ENCODE measurements at places on chromosomes 13 and 19.
A peak's percentile ranks its signal among the peaks of the same experiment; 100 is the strongest.

GRCh38 chr13:99376132-99376531, 68.9 kb upstream of the GPR183 start:
- DNase-seq, result no peak

- DNase-seq, result no peak
Observed at GRCh38 chr19:246551-246950, 44.7 kb downstream of the PLPP2 start.

GRCh38 chr13:101397742-101398141, 18.6 kb downstream of the NALCN start:
- DNase-seq, result no peak

GRCh38 chr13:51865838-51866237, 4.1 kb downstream of the CCDC70 start:
- DNase-seq, result no peak

- DNase-seq, result peak; percentile 18
Observed at GRCh38 chr13:112899281-112900225, 69.5 kb upstream of the MCF2L start.
